RCC 7860 (cell line): ENCODE measurements at places on chromosomes 2 and 18.

- no peak for DNase-seq
These were observed 9.7 kb downstream of the UXS1 start for GRCh38 chr2:106184394-106184793.

GRCh38 chr18:58859907-58860306 lies 4.8 kb upstream of the ZNF532 start:
- no peak for DNase-seq

DNA sequence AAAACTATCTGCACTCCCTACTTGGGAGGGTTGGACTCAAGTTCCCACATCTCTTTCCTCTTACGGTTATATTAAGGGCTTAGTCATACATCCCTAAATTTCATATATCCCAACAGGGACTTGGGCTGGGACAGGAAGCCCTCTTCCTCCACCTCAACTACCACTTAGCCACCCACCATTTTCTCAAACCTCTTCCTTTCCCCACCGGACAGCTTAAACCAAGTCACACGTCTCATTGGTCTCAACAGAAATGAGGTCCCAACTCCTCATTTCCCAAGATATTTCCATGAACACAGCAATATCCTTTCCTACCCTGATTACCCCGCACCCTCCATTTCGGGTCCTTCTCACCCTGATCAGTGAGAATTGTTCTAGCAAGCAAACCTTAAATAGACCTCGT lies 736 bp downstream of the ZSCAN30 start:
- DNase-seq = no peak

- no peak for DNase-seq
These were observed 4.8 kb downstream of the ATOH8 start for GRCh38 chr2:85758361-85759256.
